ENCODE measurements at places on chromosomes 7 and 10.

DNA sequence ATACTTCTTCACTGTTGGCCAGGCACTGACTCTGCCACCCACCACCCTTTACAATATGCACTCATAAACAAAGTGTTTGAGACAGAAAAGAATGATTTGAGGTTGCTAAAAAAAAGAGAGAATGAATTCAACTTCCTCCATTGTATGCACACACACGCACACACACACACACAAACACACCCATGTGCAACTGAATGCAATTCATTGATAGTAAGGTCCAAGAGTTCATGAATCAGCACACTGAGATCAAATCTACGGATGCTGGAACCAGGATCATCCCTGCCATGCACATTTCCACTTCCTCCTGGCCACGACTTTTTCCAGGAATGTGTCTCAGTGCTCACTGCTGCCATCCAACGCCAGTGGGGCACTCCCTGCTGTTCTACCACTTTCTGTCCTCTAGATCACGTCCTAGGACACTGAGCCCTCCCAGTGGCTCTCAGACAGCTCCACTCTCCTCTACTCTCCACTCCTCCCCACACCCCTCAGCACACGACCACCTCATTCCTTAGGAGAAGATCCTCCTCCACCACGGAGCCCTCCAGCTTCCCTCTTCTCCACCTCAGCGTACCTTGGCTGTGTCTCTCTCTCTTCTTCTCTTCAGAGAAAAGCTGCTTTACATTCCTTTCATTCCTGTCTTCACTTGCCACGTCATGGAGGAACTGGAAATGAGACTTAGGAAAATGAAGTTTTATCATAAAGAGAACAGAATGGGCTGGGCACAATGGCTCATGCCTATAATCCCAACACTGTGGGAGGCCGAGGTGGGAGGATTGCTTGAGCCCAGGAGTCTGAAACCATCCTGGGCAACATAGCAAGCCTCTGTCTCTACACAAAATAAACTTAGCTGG is 12.0 kb upstream of the TMEM213 start:
- no peak for DNase-seq

- no peak for DNase-seq
These were observed 16.3 kb upstream of the BAMBI start for GRCh38 chr10:28661035-28661434.

GRCh38 chr10:119643306-119644204 is 7.6 kb upstream of the BAG3 start:
- no peak for DNase-seq

- no peak for DNase-seq
These were observed 115.8 kb downstream of the SEMA3D start for GRCh38 chr7:85070967-85071628.

DNA sequence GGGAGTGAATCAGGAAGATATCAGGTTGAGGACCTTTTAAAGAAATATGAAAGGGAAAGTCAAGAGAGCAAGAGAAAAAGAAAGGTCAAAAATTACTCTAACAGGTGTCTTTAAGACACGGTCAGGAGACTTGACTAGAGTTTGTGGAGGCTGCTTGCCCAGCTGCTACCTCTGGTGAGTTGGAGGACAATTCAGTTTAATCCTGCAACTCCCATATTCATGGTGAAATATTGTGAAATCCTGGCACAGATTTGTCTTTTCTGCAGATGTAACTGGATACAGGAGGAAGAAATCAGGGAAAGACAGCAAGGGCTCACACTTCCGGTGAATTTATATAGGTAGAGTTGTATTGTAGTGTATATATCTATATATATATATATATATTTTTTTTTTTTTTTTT is 93.5 kb downstream of the AKAP9 start:
- DNase-seq, result no peak

- DNase-seq, result no peak
These were observed 128.4 kb upstream of the RAB11FIP2 start for GRCh38 chr10:118175148-118175547.

DNA sequence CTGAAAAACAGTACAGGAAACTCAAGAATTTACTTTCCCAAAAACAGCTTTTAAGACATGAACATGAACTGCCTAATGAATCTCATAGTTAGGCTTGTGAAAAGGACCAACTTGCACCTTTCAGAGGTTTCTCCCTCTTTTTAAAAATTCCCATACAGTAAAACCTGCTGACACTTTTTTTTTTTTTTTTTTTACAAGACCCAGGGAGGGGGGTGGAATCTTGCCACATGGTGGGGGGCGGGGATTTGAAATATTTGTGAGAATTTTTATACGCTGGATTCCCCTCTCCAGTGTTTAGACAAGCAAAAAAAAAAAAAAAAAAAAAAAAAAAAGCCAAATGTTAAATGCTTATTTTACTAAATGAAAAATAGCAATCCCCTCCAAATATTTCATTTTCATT is 57.4 kb downstream of the HIBADH start:
- no peak for DNase-seq

DNA sequence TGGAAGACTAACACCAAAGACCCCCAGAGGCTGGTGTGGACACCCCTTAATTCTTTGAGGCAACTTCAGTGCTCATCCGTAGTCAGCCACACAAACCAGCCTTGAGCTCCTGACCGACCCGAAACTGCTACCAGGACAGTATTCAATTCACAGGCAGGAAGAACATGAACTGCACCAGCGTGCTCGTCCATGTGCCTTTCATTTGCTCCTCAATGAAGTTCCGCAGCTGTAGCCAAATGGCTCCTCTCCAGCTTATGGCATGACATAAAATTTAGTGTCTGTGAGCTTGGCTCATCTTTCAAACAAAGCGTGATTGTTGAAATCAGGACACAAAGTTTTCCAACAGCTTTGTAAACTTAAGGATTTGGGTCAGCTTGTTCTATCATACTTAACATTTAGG is 144.1 kb upstream of the FAM171A1 start:
- no peak for DNase-seq
